Activated T-helper 1 cell treated with anti-CD3 and anti-CD28 coated beads, Interleukin-12 subunit alpha, Interleukin-12 subunit beta, Interleukin-2, Interleukin-4 antibody, amounts not matched to agents 30 ng/mL and 10 ng/mL and 1 ng/mL, durations not matched to agents 14 hours and 24 hours and 36 hours (primary cell): ENCODE measurements at places on chromosomes 3 and 15. TPM values are rescaled to one million over a fixed set of nuclear protein-coding genes. Genes with fewer than 3 reads are reported as not detected.

REC114 gene
- total RNA-seq: not detected in 2 replicates

OR5K2 gene
- total RNA-seq: not detected in 2 replicates

KLF15 gene
- total RNA-seq: 0.08 and 0.22 TPM in 2 replicates

FGF7 gene
- not detected in 2 replicates for total RNA-seq

GPR15 gene
- total RNA-seq: 5.6 and 6.8 TPM in 2 replicates

LRRC34 gene
- total RNA-seq: 2.8 and 2.9 TPM in 2 replicates

GP5 gene
- 0.27 and 0.31 TPM in 2 replicates for total RNA-seq

NMNAT3 gene
- 1.1 and 1.2 TPM in 2 replicates for total RNA-seq

UPK1B gene
- not detected in 2 replicates for total RNA-seq

SKIL gene
- total RNA-seq: 27.5 and 29.4 TPM in 2 replicates

SPINT1 gene
- 11.0 and 12.4 TPM in 2 replicates for total RNA-seq

ISG20 gene
- total RNA-seq: 31.2 and 34.9 TPM in 2 replicates

EMC7 gene
- 77.1 and 81.3 TPM in 2 replicates for total RNA-seq

TEX9 gene
- 0.67 and 0.78 TPM in 2 replicates for total RNA-seq

CYP1A2 gene
- not detected in 2 replicates for total RNA-seq

CDHR4 gene
- not detected in 2 replicates for total RNA-seq

PDE8A gene
- total RNA-seq: 17.4 and 25.2 TPM in 2 replicates

LEO1 gene
- 36.3 and 36.5 TPM in 2 replicates for total RNA-seq

ITGB5 gene
- 2.2 and 3.1 TPM in 2 replicates for total RNA-seq

AADACL2 gene
- total RNA-seq: not detected in 2 replicates

LRRC2 gene
- total RNA-seq: not detected in 2 replicates

ITGA11 gene
- total RNA-seq: 0.23 and 0.27 TPM in 2 replicates

FBN1 gene
- total RNA-seq: 0.47 and 0.61 TPM in 2 replicates

PDCD7 gene
- total RNA-seq: 51.2 and 54.7 TPM in 2 replicates

TP53BP1 gene
- 44.1 and 46.1 TPM in 2 replicates for total RNA-seq

PLA2G4D gene
- total RNA-seq: not detected in 2 replicates

PIAS1 gene
- 26.4 and 26.8 TPM in 2 replicates for total RNA-seq

IL12A gene
- 0.34 and 0.37 TPM in 2 replicates for total RNA-seq

GOLGA8G gene
- not detected in 2 replicates for total RNA-seq

GYG1 gene
- total RNA-seq: 33.6 and 34.1 TPM in 2 replicates

ADPRH gene
- total RNA-seq: 3.8 and 4.6 TPM in 2 replicates

FYTTD1 gene
- total RNA-seq: 59.0 and 77.2 TPM in 2 replicates

AQR gene
- 43.2 and 44.4 TPM in 2 replicates for total RNA-seq

IL5RA gene
- 0.12 TPM in 1 of 2 replicates, not detected in the other for total RNA-seq

SELENOS gene
- 47.4 and 53.0 TPM in 2 replicates for total RNA-seq
